ENCODE measurements at places on chromosomes 12 and 14.
A peak's percentile ranks its signal among the peaks of the same experiment; 100 is the strongest.

DNA sequence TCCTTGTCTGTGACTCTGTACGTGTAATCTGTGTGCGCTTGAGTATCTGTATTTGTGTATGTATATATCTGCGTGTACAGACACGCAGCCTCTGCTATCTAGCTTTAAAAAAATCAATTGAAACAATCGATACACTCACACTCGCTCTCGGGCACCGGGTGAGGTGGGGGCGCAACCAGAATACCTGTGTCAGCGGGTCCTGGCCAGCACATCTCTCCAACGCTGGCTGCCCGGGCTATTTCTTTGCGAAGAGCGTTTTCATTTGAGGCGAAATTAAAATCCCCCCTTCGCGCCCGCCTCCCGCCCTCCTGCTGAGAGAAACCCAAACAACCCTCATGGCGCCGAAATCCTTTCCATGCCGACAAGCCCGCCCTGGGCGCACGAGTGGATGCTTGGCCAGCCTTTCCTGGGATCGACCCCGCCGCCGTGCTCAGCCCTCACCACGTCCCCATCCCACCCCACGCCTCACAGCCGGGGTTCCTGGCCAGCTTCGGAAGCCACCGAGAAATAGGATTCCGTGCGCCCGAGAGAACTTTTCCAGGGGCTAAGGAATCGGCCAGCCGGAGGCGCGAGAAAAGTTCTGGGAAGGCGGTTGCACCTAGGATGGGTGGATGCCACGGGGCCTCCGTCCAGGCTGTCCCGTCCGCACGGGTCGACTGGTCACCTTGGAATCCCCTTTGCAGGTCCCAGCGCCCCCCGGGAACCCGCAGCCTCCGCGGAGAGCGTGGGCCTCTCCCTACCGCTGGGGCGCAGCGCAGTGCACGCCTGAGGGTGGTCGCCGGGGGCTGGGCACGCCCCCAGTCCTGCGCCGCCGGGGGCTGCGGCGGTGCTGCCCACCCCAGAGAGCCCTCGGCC is 1.0 kb downstream of the ZDHHC22 start:
- no peak for DNase-seq

GRCh38 chr12:72282721-72283120 is 10.6 kb downstream of the TRHDE start:
- DNase-seq = no peak

DNA sequence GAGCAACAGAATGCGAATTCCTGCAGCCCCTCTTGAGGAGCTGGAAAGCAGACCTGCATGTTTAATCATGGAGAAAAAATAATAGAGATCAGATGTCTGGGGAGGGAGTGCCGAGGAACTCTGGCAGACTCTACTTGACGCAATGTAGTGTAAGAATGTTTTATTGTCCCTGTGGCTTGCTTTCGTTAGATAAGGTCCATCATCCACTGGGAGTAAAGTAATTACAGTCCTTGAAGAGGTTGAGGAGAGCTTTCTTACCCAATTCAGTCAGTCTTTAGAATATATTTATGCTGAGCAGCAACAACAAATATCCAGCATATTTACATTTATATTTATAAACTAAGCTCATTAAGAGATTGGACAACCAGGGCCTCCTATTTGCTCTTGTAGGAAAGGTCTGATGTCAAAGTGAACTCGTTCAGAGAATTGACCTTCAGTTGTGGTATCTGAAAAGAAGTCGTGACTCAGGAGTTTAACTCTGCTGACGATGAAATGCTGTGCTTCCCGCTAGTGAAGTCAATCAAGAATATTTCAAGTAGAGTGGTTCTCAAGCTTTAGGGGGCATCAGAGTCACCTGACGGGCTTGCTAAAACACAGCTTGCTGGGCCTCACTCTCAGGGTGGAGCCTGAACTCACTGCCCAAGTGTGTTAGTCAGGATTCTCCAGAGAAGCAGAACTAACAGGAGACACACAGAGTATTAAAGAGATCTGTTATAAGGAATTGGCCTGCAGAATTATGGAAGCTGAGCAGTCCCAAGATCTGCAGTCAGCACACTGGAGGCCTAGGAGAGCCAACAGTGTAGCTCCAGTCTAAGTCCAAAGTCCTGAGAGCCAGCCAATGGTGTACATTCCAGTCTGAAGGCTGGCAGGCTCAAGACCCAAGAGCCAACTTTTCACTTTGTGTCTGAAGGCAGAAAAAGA is 139.3 kb upstream of the LMNTD1 start:
- no peak for DNase-seq

- DNase-seq = no peak
Observed at GRCh38 chr12:13940335-13940865, 41.0 kb downstream of the GRIN2B start.

GRCh38 chr14:96662116-96662970 is 134.8 kb upstream of the VRK1 start:
- DNase-seq = no peak

GRCh38 chr12:132239392-132239791 is 90.0 kb downstream of the GALNT9 start:
- DNase-seq = no peak

DNA sequence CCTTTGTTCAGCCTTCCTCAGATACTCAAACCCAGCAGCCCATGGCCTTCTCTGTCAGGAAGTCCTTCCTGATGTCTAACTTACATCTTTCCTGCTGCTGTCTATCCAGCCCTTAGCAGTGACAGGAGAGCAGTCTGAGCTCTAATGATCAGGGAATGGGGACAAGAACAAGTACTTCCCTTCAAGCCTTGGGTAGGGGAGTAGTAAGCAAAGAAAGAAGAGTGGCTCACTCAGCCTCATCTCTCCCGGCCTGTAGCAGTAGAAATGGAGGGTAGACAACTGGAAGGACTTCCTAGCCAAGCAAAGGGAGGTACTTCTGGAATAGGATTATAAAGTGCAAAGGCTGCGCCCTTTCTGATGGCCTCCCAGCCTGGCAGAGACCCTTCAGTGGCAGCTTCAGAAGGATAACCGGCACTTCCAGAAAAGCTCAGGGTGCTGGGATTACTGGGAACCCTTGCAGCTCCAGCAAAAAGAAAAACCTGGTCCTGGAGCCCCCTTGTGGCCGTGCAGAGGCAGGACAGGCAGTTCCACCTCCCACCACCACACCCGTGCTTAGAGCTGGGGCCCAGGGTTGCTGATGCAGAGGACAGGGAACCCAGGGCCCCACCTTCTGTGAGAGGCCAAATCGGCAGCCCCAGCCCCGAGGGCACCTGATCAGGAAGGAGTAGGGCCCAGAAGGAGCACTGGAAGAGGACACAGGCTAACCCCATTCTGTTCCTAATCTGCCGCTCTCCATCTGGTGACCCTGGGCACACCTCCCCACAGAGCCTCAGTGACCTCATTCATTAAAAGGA is 12.4 kb upstream of the SMUG1 start:
- DNase-seq = peak; percentile 45

GRCh38 chr12:54680374-54680773 is 32.2 kb upstream of the DCD start:
- DNase-seq = peak; percentile 11

- no peak for DNase-seq
Observed at GRCh38 chr14:23446291-23446851, 10.9 kb upstream of the MYH7 start.
